ENCODE measurements at places on chromosomes 6 and 20.

DNA sequence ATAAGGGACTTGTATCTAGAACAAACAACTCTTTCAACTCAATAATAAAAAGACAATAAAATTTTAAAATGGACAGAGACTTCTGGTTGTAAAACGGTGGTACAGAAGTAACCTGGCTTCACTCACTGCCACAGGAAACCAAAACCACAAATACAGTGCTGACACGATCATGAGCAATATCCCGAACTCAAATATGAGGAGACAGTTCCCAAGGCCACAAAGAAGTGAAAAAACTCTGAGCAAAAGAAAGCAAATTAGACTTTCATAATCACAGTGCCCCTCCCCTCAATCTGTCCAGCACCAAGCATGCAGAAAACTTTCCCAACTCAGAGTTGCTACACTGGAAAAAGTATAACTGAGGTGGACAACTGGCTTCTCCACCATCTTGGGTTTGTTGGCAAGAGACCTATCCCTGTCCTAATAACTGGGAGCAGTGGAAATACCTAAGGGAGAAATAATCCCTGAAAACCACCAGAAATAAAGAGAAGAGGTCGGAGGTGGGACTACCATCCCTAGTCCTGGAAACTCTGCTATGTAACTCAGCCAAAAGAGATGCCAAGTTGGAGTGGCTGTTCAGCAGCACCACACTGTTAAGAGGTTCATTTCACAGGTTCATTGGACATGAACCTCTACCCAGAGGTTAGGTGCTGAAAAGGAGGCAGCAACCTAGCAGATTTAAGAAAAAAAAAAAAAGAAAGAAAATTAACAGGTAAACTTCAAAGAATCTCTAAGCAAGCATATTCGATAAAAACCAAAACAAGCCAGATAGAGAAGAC is 55.5 kb downstream of the REV3L start:
- peak; percentile 83 for DNase-seq

- no peak for DNase-seq
Observed at GRCh38 chr20:62568045-62568389, 74.3 kb upstream of the SLCO4A1 start.

- peak; percentile 36 for DNase-seq
Observed at GRCh38 chr20:3843490-3843889, 3.1 kb upstream of the MAVS start.

DNA sequence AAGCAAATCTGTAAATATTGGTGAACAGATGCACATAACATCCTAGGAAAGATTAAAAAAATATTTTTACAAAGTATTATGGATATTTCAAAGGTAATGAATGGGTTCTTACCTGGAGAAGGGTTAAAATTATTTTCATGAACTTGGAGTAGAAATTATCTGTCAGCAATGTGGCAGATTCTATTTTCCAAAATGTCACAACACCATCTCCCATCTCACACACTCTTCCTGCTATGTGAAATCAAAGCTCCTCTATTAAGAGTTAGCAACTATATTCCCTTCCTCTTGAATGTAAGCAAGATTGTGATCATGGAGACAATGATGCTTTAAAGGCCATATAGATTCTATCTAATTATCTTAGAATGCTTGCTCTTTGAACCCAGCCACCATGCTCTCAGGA is 304.5 kb downstream of the EYS start:
- DNase-seq = no peak

- DNase-seq = peak; percentile 4
Observed at GRCh38 chr20:59221049-59221706, 57.6 kb downstream of the ZNF831 start.

DNA sequence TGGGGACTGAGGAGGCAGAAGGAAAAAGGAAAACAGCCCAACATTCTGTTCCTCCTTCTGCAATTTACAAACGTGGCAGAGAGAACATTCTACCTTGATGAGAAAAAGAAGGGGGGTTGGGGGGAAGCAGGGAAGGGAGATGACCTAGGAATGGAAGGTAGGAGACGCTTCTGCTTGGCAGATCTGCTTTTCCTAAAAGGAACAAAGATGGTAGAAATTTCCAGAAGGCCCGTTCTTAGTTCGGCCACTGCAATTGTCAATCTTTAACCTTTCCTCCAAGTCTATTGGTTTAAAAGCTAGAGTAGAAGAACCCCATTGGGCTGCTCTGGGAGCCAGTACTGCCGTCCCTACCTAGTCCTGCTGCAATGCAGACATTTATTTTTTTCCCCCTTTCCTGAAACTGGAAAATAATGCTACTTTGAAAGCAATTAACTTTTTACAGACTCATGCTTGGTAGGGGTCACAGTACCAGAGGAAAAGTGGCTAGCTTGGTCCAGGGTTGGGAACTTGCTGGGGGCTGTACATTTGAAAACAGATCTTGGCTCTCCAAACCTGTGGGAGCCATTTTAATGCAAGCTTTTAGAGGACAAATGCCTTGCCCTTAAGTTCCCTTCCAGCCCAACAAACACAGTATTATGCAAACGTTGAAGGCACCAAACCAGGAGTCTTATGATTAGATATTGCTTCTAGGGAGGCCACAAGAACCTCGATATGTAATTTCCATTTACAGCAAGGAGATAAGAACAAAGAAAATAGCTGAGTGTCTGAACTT is 2.6 kb downstream of the ZMYND8 start:
- no peak for DNase-seq

- DNase-seq = peak; percentile 100
Observed at GRCh38 chr6:45445749-45446549, 68.2 kb upstream of the SUPT3H start.

- no peak for DNase-seq
Observed at GRCh38 chr6:161947371-161947770, 673.5 kb upstream of the AGPAT4 start.

GRCh38 chr20:3811467-3812258 is 8.7 kb upstream of the AP5S1 start:
- DNase-seq = peak; percentile 99

GRCh38 chr6:111520524-111520923 is 37.5 kb upstream of the REV3L start:
- DNase-seq = no peak

- DNase-seq = no peak
Observed at GRCh38 chr20:37406010-37406998, 60.4 kb downstream of the SRC start.

GRCh38 chr20:46694484-46694883 is 5.2 kb upstream of the TP53RK start:
- peak; percentile 58 for DNase-seq

DNA sequence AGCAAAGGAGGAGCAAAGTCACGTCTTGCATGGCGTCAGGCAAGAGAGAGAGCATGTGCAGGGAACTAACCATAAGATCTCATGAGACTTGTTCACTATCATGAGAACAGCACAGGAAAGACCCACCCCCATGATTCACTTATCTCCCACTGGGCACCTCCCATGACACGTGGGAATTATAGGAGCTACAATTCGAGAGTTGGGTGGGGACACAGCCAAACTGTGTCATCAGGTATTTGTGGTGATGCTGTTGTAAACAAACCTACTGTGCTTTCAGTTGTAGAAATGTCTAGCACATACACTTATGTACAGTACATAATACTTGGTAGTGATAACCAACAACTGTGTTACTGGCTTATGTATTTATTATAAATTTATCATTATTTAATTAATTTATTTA is 128.3 kb downstream of the UTRN start:
- DNase-seq = peak; percentile 9

DNA sequence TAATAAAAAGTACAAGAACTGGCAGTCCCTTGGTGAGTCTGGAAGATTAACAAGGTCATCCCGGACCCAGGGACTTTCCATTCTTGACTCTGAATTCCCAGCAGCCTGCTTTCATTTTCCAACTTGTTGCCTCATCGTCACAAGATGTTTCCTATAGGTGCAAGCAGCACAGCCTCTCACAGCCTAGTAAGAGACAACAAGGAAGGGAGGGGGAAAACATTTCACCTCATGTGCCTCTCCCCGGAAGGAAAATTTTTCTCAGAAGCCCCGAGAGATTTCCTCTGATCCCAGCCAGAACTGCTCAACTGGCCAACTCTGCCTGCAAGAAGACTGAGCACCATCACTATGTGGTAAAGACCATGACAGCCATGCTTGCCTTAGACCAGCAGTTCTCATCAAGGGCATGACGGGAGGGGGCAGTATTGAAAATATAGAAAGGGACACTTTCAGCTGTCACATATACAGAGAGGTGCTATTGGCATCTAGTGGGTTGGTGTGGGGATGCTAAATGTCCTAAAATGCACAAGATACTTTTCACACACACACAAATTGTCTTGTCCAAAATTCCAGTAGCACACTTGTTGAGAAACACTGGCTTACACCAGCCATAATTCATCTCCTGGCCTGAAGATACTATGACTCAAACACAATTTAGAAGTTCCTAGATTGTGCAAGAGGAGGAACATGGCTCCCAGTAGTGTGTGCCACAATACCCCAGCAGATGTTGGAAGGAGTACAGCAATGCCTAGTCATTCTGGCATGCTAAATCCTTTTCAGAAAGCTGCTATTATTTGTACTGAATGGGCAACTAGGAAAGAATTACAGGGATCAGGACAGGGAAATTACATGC is 10.8 kb upstream of the WTAP start:
- DNase-seq = peak; percentile 95

GRCh38 chr6:4029687-4030086 is 49.2 kb downstream of the FAM217A start:
- DNase-seq = no peak

GRCh38 chr6:67952948-67953347 is 682.1 kb upstream of the ADGRB3 start:
- no peak for DNase-seq

GRCh38 chr6:151388236-151388635 is 3.1 kb downstream of the ZBTB2 start:
- no peak for DNase-seq

GRCh38 chr6:2949536-2950083 is 21.8 kb downstream of the SERPINB6 start:
- DNase-seq = no peak

DNA sequence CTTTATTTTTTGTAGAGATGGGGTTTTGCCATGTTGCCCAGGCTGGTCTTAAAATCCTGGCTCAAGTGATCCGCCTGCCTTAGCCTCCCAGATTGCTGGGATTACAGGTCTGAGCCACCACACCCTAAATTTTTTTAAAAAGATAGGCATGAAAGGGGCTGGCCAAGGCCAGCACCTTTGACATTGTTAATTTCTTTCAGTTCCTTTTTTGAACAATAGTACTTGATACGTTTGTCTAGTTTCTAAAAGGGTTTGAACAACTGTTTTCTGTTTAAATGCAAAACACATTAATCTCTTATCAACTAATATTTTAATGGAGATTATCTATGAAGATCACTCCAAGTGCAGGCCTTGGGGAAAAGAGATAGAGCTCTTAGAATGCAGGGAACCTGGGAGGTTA is 37.6 kb upstream of the PTPRK start:
- DNase-seq = no peak

GRCh38 chr6:154683756-154684523 is 49.3 kb upstream of the SCAF8 start:
- DNase-seq = peak; percentile 46

DNA sequence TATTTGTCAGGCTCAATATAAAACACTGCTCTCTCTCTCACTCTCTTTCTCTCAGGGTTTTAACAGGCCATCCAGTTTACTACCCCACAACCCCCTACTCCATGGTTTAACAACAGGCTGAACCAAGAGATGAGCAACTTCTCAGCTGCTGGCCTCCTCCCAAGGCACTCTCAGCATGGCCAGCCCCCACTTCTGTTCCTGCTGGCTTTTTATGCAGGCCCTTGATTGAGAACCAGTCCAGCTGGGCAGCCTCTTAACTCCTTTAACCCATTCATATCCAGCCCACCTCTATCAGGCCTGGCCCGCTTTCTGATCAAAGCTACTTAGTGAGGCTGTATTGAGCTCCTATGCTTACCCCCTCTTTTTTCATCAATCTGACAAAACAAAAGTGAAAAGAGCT is 346.8 kb upstream of the POU3F2 start:
- no peak for DNase-seq

DNA sequence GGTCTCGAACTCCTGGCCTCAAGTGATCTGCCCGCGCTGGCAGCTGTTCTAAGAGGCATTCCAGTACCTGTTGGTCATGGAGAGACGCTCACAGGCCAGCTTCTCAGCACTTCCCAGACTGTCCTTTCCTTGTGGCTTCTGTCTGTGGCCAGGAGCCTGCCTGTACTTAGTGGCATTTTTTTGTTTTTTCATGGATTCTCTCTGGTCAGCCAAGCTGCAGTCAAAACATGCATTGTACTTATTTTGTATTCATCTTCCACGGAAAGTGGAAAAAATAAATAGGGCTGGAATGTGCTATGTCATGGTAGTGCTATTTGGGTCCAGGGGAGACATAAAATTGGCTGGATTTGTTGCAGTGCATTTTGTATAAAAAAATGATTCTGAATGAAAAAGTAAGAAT is 29.1 kb downstream of the ZDHHC14 start:
- DNase-seq = no peak

- no peak for DNase-seq
Observed at GRCh38 chr6:43887340-43887858, 117.4 kb downstream of the VEGFA start.

- no peak for DNase-seq
Observed at GRCh38 chr6:25270559-25270958, 8.6 kb upstream of the CARMIL1 start.

DNA sequence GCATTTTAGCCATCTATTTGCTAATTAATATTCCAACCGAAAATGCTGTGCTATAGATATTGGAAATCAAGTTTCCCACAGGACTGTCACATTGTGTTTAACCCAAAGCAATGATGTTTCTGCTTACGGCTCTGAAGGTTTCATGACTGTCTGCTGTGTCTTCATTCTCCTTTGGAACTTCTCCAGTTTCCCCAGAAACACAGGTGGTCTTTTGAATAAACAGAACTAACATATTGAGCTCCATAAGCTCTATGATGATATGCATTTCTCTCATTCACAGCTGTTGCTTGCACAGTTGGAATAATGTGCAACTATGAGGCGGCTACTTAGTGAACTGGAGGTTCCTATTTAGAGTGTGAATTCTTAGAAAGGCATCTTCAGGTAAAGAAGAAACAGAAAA is 266.0 kb upstream of the ID4 start:
- DNase-seq = no peak

- no peak for DNase-seq
Observed at GRCh38 chr6:34225551-34225950, 11.1 kb upstream of the HMGA1 start.

- DNase-seq = no peak
Observed at GRCh38 chr20:37525810-37526209, 1.9 kb downstream of the BLCAP start.

GRCh38 chr6:167056370-167056769 is 57.2 kb downstream of the CEP43 start:
- peak; percentile 10 for DNase-seq

GRCh38 chr20:11216451-11217314 is 542.9 kb upstream of the JAG1 start:
- DNase-seq = peak; percentile 79

All from fibroblast of upper back skin (primary cell).